ENCODE measurements at places on chromosomes 1 and 21.

GRCh38 chr1:22572818-22573217 is 9.5 kb downstream of the EPHA8 start:
- DNase-seq, result no peak

DNA sequence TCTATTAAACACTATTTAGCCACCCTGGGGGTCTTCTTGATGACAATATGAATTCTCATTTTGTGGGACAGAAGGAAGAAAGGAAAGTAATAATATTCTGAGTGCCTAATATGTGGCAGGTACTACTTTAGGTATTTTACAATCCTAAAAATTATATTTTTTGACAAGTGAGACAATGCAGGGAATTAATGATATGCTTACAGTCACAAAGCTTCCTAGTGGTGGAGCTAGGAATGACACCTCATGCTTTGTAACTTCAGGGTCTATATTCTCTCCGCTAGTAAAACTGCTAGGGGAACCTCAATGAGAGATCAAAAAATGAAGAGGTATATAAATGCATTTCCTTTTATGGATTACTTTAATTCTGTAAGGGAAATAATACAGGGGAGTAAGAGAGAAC is 44.3 kb downstream of the TPR start:
- no peak for DNase-seq

GRCh38 chr1:3162322-3162882 is 93.4 kb downstream of the PRDM16 start:
- DNase-seq, result no peak

- DNase-seq, result no peak
Observed at GRCh38 chr1:65341381-65341780, 32.0 kb downstream of the DNAJC6 start.

DNA sequence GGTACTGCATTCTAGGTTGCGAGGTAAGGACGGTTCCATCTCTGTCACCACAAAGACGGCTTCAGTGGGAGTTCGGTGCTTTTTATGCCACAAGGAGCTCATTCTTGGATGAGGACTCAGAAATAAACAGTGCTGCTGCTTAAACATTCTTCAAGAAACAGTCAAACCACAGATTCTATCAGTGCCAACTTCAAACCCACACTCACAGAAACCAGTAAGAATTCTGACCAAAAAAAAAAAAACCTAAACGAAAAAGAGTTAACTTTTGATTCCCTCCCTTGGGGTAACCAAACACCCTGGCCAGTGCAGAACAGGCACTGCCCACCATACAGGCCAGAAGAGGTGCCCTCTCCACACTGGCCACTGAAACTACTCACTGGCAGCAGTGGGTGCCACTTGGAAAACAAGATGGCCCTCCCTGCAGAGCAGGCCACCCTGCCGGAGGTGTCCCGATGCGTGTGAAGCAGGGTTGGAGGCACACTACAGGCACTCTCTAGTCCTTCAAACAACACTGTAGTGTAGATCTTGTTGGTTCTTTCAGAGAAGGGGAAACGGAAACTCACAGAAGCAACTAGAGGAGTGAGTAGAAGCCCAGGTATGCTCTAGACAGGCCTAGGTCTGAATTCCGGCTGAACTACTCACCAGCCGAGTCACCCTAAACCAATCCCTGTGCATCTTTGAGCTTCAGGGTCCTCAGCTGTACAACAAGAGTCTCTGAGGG is 87.3 kb upstream of the TLR5 start:
- DNase-seq, result no peak

DNA sequence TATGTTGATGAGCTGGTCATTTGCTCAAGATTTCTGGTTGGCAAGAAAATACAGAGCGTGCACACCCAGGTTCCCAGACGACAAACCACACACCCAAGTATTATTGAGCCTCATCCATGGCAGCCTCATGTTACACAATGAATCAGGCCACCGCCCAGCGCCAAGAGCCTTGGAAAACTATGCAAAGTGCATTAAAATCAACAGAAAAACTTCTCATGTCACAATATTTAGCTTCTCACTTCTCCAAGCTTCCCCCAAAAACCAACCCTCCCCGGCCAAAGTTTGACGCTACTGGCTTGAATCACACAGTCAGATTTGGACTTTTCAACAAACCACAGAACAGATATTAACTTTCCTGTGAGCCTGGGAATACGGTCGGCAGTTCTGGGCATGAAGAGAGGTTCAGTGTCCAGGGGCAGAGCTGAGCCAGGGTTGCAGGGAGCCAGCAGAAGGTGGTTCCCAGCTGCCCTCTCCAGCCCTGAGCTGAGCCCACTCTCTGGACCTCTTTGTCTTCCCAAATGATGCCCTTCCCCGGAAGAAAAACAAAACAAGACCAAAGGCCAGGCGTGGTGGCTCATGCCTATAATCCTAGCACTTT is 71.1 kb downstream of the SETD4 start:
- DNase-seq, result peak; percentile 26

- no peak for DNase-seq
Observed at GRCh38 chr1:113046569-113046968, 26.4 kb upstream of the LRIG2 start.

- DNase-seq, result no peak
Observed at GRCh38 chr1:162010175-162010506, 13.5 kb downstream of the OLFML2B start.

DNA sequence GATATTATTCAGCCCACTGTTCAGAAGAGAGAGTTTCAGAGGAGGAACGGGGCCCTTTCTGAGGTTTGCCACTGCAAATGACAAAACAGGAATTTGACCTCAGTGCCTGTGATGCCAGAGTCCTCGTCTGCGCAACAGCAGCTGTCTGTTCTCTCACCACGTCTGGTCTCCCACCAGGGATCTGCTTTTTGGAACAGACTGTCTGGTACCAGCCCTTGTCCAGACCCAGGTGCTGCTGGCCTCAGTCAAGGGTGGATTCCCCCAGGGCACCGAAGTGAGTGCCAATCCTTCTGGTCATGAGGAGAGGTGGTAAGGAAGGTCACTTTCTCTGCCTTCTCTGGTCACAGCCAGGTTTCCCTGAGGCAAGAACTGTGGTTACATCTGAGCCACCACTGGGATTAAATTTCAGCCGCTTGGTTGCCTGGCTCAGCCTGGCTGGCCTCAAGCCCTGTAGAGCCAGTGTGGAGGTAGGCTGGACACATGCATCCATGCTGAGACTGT is 2.3 kb upstream of the BCAN start:
- DNase-seq, result no peak

GRCh38 chr1:183697814-183698590 is 44.9 kb upstream of the APOBEC4 start:
- no peak for DNase-seq

DNA sequence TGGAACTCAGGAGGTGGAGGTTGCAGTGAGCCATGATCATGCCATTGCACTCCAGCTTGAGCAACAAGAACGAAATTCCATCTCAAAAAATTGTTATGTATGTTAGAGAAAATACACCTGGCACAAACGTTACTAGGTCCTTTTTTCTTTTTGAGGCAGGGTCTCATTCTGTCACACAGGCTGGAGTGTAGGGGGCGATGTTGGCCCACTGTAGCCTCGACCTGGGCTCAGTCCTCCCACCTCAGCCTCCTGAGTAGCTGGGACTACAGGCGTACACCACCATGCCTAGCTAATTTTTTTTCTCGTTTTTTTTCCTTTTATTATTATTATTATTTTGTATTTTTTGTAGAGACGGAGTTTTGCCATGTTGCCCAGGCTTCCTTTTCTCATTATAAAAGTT is 4.4 kb downstream of the HAX1 start:
- no peak for DNase-seq

DNA sequence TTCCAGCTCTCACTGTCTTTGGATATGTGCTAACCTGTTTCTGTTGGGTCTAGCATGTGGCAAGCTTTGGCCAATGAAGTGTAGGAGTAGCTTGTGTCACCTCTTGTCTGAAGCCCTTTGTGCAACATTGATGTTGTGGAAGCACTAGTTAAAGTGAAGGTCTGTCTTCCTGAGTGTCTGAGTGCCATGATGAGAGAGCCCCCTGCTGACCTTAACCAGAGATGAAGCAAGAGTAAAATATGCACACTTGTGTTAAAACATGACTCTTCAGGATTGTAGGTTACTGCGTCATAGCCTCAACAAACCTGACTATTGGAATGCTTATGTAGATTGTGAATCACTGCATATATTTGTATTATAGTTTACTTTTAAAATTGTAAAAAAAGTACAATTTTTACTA is 103.7 kb downstream of the NCAM2 start:
- DNase-seq, result no peak

GRCh38 chr1:67371681-67372080 is 58.5 kb downstream of the SERBP1 start:
- no peak for DNase-seq

GRCh38 chr1:151920149-151920548 is 10.8 kb upstream of the THEM4 start:
- no peak for DNase-seq

GRCh38 chr1:9419369-9420041 is 119.8 kb upstream of the SLC25A33 start:
- no peak for DNase-seq

- peak; percentile 32 for DNase-seq
Observed at GRCh38 chr1:150765296-150765976, at the start of gene CTSS. CTSS (minus strand) TSS chr1:150765778; CDS start chr1:150764763, 1,015 bp downstream.

DNA sequence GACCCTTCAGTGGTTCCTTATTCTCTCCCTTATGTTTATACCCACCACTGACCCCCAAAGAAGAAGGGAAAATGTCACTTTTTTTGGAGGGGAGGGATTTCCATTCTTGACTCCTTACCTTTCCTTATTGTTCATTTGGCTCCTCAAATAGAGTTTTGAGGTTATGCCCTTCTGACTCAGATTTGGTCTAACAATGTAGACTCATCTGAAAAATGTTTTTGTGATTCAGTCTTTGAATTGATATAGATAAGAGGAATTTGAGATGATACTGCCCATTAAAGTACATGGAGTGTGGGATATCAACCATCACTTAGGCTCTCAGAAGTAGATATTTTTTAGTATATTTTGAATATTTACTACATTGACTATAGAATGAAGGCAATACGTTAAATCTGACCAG is 16.1 kb downstream of the USP1 start:
- no peak for DNase-seq

DNA sequence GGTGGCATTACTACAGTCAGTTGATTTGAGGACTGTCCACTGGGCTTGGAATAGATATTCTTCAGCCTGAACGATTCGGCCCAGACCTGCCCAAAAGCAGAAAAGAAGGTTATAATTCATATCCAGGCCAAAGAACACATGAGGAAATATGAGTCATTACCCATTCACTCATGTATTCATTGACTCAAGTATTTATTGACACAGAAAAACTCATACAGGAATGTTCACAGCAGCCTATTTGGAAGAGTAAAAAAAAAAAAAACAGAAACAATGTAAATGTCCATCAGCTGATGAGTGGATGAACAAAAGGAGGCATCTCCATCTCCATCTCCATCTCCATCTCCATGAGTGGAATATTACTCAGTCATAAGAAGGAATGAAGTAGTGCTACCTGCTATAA is 15.9 kb downstream of the ZMYND12 start:
- DNase-seq, result no peak

DNA sequence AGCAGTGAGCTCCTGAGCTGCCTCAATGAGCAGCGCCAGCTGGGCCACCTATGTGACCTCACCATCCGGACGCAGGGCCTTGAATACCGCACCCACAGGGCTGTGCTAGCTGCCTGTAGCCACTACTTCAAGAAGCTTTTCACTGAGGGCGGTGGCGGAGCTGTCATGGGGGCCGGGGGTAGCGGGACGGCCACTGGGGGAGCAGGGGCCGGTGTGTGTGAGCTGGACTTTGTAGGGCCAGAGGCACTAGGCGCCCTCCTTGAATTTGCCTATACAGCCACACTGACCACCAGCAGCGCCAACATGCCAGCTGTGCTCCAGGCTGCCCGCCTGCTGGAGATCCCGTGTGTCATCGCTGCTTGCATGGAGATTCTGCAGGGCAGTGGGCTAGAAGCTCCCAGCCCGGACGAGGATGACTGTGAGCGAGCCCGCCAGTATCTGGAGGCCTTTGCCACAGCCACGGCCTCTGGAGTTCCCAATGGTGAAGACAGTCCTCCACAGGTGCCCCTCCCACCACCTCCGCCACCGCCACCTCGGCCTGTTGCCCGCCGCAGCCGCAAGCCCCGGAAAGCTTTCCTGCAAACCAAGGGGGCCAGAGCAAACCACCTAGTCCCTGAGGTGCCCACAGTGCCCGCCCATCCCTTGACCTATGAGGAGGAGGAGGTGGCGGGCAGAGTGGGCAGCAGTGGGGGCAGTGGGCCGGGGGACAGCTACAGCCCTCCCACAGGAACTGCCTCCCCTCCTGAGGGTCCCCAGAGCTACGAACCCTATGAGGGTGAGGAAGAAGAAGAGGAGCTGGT is 12.3 kb downstream of the ZBTB7B start:
- DNase-seq, result no peak

- DNase-seq, result peak; percentile 24
Observed at GRCh38 chr1:147890177-147890790, 12.3 kb upstream of the GJA8 start.

- no peak for DNase-seq
Observed at GRCh38 chr1:201284636-201285035, 1.3 kb downstream of the PKP1 start.

GRCh38 chr1:158818560-158818959 is 12.6 kb upstream of the MNDA start:
- no peak for DNase-seq

DNA sequence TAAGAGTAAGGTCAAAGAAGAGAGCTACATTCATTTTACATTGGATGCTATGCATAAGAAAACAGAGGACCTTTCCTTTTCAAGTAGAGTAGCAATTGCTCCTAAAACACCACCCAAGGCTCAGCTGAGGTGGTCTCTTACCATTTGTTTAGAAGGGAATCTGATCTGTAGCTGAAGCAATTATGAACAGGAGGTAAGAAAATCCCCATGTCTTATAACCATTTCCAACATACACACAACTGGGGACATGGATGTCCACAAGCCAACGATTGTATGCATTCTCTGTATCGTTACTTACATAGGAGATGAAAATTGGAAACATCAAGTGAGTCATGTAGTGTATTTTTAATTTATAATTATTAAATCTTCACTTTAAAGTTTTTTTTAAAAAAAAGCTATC is 132.0 kb downstream of the AKT3 start:
- no peak for DNase-seq

DNA sequence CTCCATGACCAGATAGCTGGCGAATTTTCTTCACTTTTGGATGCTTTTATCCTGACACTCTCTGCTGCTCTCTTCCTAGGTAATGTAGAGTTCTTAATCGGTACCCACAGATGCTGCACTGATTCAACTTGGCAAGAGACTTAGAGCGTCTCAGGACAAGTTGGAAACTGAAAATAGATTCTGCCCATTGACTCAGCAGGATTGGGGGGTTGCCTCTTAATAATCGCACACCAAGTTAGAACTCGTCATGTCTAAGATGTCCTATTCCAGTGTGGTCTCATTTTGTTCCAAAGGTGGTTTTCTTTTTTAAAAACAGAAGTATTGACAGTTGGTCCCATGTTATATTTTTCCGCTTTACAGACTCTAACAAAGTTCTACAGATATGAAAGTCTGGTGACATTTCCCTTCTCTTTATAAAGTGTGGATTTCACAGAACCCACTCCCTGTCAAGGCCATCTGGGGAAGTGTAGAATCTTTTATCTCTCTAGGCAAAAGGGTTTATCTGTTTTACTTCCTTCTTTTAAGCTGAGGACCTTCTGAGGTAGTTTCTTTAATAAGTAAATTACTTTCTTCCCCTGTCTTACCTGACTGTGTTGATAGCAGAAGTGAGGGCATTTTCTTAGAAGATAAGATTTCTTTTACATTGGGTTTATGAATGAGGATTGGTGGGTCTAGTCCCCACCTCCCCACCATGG is 12.1 kb upstream of the DIPK1A start:
- no peak for DNase-seq

- DNase-seq, result no peak
Observed at GRCh38 chr1:116172666-116173065, 61.5 kb downstream of the MAB21L3 start.

GRCh38 chr1:112637254-112638109 is 17.9 kb downstream of the CAPZA1 start:
- DNase-seq, result no peak

GRCh38 chr1:58739856-58740466 is 40.1 kb upstream of the MYSM1 start:
- peak; percentile 67 for DNase-seq
